ENCODE measurements at places on chromosomes 1 and 21. TPM values are rescaled to one million over a fixed set of nuclear protein-coding genes. Genes with fewer than 3 reads are reported as not detected.

- DNase-seq = no peak
These were observed 367.2 kb upstream of the SGIP1 start for GRCh38 chr1:66166753-66167152.

DNA sequence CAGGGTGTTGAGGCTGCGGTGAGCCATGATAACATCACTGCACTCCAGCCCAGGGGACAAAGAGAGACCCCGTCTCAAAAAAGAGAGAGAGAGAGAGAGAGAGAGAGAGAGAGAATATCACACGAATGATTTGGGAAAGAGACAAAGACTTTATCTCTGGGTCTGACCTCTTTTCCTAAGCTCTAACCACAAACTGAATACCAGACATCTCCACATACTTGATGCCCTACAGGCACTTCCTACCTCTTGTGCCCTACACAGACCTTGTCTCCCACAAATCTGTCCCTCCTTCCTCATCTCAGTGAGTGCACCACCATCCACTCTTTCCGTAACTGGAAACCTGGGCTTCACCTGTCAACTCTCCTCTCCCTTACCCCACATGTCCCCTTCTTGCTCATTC is 27.0 kb upstream of the PTCH2 start:
- DNase-seq = no peak

GRCh38 chr1:30108186-30108585 is 615.2 kb downstream of the MATN1 start:
- no peak for DNase-seq

The TMPRSS2 gene
- 1.6 TPM for polyA plus RNA-seq

DNA sequence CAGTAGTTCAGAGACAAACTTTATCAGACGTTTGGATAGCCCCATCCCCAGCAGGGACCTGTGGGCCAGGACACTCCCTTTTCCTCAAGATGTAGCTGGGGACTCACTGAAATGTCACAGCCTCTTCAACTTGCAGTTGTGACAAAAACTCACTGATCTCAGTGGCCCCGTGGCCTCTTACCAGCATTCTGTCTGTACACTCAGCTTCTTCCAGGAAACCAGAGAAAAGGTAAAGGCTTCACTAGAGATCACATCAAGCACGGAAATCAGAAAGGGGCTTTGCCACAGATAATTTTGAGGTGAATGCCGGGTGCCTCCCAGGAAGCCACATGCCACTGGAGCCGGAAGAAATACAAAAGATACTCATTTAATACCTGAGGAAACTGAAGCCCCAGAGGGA is 122.2 kb downstream of the CCDC185 start:
- no peak for DNase-seq

The APOBEC4 gene
- 0.10 TPM for polyA plus RNA-seq

DNA sequence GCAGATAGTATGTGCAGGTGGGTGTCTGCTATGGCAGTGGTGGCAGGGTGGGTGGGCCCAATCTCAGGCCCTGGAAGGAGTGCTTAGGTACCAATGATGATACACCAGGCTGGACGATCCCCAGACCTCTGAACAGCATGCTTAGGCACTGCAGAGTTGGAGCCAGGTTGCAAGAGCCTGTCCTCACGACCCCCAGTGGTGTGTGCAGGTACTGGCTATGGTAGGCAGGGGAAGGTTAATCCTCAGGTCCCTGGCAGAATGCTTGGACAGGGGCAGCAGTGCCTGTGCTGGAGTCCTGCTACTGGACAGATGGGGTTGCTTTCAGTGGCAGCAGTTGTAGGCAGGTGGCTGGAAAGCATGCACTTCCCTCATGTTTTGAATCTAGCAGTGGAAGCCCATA is 100.5 kb upstream of the NEK7 start:
- DNase-seq = peak; percentile 71

DNA sequence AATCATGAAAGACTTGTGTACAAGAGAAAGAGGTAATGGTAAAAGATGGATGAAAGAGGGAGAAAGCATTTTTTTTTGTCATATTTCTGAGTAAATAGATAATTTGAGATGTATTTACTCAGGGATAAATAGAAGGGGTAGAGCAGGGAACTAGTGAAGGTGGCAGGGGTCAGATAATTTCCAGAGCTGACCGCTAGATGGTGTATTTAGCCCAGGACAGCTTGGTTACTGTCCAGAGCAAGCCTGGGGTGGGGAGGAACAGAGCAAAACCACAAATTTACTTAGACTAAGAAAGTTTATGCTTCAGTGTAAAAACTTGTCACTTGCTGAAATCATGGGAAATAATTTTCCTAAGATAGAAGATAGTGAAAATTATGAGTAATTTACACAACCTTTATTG is 91.5 kb downstream of the XCL2 start:
- peak; percentile 51 for DNase-seq

DNA sequence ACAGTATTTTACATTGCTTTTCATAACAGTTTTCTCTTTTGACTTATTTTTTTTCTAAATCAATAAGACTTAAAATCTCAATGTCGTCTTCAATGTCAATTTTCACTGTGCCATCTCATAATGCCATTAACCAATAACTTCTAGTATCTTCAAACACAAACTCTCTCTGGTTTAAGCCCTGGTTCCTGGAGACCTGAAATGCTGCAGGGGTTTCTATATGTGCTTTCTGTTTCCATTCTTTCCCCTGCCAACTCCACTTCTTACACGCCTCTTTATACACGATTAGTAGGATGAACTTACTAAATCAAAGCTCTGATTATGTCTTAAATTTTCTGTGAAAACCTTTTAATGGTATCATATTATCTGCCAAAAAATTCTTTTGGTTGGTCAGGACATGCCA is 191.4 kb downstream of the AMY1C start:
- DNase-seq = no peak
